ENCODE measurements at places on chromosomes 2 and 18.

- DNase-seq = peak; percentile 10
These were observed 265.3 kb upstream of the PKDCC start for GRCh38 chr2:41782306-41783158.

- DNase-seq = no peak
These were observed 60.1 kb upstream of the TNFRSF11A start for GRCh38 chr18:62264984-62265383.

GRCh38 chr2:9675415-9676351, 44.9 kb upstream of the YWHAQ start:
- DNase-seq = no peak

- no peak for DNase-seq
These were observed 233.1 kb downstream of the SEPTIN10 start for GRCh38 chr2:109380502-109381326.

DNA sequence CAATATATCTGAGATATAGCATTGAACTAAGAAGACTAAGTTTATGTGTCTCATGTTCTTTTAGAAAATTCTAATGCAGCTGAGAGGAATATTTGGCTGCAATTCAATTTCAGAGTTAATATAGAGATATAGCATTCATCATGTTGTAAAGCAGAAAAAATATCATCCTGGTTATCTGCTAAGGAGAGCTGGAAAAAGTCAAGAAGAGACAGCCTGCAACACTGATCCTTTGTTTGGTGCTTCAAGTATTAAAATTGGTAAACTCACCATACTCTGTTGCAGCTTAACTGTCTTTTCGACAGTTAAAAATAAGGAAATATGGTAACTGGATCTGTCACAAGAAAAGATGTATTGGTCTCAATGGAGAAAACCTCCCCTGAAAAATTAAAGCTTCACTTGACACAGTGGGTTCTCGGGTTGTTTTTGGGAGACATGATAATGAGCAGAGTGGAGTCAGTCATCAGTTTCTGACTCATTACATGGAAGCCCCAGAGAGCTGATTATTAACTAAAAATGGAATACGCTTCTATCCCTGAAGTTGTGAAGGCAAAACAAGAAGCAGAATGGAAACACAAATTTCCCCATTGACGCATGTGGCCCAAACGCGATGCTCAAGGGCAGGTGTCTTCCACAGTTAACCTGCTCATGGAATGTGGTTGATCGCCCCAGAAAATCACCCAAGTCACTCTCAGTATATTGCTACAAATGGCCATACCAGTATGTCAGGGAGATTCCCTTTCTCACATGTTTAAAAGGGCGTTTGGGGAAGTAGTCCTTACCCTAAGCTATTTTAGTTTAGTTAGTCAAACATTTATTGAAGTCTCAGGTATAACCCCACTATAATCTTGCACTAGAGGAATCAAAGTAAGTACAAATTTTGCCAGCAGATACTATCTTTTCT, 8.2 kb downstream of the BCL2 start:
- DNase-seq = no peak

All from hippocampal formation (tissue), 2 donors.